ENCODE measurements at places on chromosomes 13 and 19. TPM values are rescaled to one million over a fixed set of nuclear protein-coding genes. Genes with fewer than 3 reads are reported as not detected.

Gene KIR3DL1
- not detected for total RNA-seq

Gene FCER2
- 3.5 TPM for total RNA-seq

Gene TMIGD2
- 2.4 TPM for total RNA-seq

Gene LYL1
- 5.6 TPM for total RNA-seq

Gene ZNF556
- total RNA-seq = not detected

Gene RASL11A
- 6.8 TPM for total RNA-seq

Gene ONECUT3
- total RNA-seq = not detected

Gene SMIM24
- total RNA-seq = not detected

Gene MBD3L2
- total RNA-seq = not detected

Gene GIPR
- 6.6 TPM for total RNA-seq

Gene ZFP14
- 1.6 TPM for total RNA-seq

Gene LGALS4
- total RNA-seq = 0.33 TPM

Gene PHLDB3
- total RNA-seq = 15.2 TPM

Gene FSD1
- total RNA-seq = 7.8 TPM

Gene SERPINE3
- not detected for total RNA-seq

Gene ZNF121
- total RNA-seq = 61.1 TPM

Gene GZMM
- total RNA-seq = 27.4 TPM

Gene APOC1
- total RNA-seq = 2.2 TPM

Gene ZNF546
- 4.2 TPM for total RNA-seq

Gene MAST1
- total RNA-seq = 1.7 TPM

Gene CRLF1
- not detected for total RNA-seq

Gene EDDM13
- not detected for total RNA-seq

Gene PSG2
- not detected for total RNA-seq

Gene SHANK1
- total RNA-seq = not detected

Gene LIM2
- 0.36 TPM for total RNA-seq

Gene COX6B1
- total RNA-seq = 453 TPM

Gene FLT3LG
- 50.1 TPM for total RNA-seq

Gene SYCN
- not detected for total RNA-seq

Gene STOML3
- not detected for total RNA-seq

Gene LCP1
- total RNA-seq = 1,022 TPM

Gene UGGT2
- not detected for total RNA-seq

Gene STXBP2
- total RNA-seq = 111 TPM

Gene SYNE4
- total RNA-seq = 2.9 TPM

Gene CYP4F12
- 0.41 TPM for total RNA-seq

Gene ZNF99
- not detected for total RNA-seq

Gene PCDH20
- total RNA-seq = not detected

Gene DBP
- total RNA-seq = 10.4 TPM

Gene IRS2
- total RNA-seq = 2.3 TPM

Gene CGB5
- total RNA-seq = not detected

Gene CCNE1
- 29.3 TPM for total RNA-seq

Gene LGALS14
- 1.6 TPM for total RNA-seq

Gene LTBP4
- 178 TPM for total RNA-seq

Gene KIRREL2
- 0.92 TPM for total RNA-seq

Gene TMEM205
- 33.2 TPM for total RNA-seq

Gene LILRB2
- not detected for total RNA-seq

Gene TFPT
- total RNA-seq = 27.1 TPM

Gene LRRC25
- not detected for total RNA-seq

Gene RASGRP4
- 7.4 TPM for total RNA-seq

Gene ANO8
- 5.8 TPM for total RNA-seq

Gene CD79A
- 1.5 TPM for total RNA-seq

Gene ZNF728
- total RNA-seq = not detected
